H1 (cell line): ENCODE measurements at places on chromosomes 2 and 18. TPM values are rescaled to one million over a fixed set of nuclear protein-coding genes. Genes with fewer than 3 reads are reported as not detected.

Gene CLEC4F
- polyA plus RNA-seq = not detected in 2 replicates

Gene UGT1A1
- not detected in 2 replicates for polyA plus RNA-seq

Gene DTNA
- polyA plus RNA-seq = 17.2 and 30.2 TPM in 2 replicates

Gene MALT1
- 5.2 and 10.7 TPM in 2 replicates for polyA plus RNA-seq

Gene RGPD3
- 0.05 and 0.08 TPM in 2 replicates for polyA plus RNA-seq

Gene ATRAID
- 242 and 280 TPM in 2 replicates for polyA plus RNA-seq

Gene GAD1
- polyA plus RNA-seq = 1.0 and 1.1 TPM in 2 replicates

Gene NAB1
- polyA plus RNA-seq = 8.5 and 21.9 TPM in 2 replicates

Gene SERPINB13
- polyA plus RNA-seq = not detected in 2 replicates

Gene VIT
- 0.03 TPM in 1 of 2 replicates, not detected in the other for polyA plus RNA-seq

Gene EFR3B
- polyA plus RNA-seq = 3.4 and 4.9 TPM in 2 replicates

Gene SNED1
- polyA plus RNA-seq = 1.9 and 2.6 TPM in 2 replicates

Gene C2orf80
- polyA plus RNA-seq = 0.41 and 0.97 TPM in 2 replicates

Gene RFX8
- 0.57 and 0.97 TPM in 2 replicates for polyA plus RNA-seq

Gene SIX2
- polyA plus RNA-seq = 0.47 and 0.77 TPM in 2 replicates

Gene NGEF
- polyA plus RNA-seq = 2.7 and 3.9 TPM in 2 replicates
